ENCODE measurements at places on chromosomes 3 and 15.

DNA sequence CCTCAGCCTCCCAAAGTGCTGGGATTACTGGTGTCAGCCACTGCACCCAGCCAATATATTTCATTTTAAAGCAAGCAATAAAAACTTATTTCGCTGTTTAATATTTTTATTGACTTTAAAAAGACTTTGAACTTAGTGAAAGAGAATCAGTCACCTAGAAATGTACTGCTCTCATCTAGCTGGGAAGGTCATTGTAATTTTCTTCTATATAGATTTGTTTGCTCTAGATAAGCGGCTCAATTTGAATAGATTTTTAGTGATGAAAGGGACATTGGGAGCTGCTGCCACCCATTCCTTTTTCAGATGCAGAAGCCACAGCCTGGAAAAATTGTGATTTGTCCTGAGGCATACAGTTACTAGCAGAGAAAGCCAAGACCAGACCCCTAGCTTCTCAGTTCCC, 40.1 kb downstream of the CAPN7 start:
- ATAC-seq, result no peak

- no peak for ATAC-seq
Observed at GRCh38 chr15:71103102-71103676, 12.1 kb upstream of the THSD4 start.

DNA sequence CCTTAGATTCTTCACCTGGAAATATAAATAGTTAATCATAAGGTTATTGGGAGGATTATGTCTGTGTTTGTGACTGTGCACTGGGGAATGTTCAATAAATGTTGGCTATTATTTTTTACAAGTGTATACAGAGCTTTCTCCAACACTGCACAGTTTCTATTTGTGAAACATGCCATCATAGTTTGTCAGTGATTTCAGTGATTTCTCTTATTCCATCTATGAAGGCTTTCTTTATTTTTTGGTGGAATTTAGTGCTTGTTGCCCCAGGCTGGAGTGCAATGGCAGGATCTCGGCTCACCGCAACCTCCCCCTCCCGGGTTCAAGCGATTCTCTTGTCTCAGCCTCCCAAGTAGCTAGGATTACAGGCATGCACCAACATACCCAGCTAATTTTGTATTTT, 545.0 kb upstream of the GRM7 start:
- no peak for ATAC-seq

DNA sequence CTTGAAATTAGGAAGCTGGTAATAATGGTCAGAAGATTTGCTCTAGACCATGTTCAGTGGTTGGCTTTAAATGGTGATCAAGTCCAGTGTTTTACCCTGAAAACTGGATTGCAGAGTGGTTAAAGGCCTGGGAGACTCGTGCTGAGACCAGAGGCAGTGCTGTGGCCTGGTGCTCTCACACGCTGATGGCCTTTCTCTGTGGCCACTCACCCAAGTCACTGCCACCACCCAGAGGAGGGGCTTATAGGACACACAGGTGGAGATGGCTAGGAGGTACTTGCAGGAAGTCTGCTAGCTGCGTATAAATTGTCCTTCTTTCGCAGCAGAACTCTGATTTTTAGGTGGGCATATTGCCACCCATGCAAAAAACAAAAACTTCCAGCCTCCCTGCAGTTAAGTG, 6.2 kb upstream of the EHD4 start:
- ATAC-seq, result no peak

GRCh38 chr3:180092889-180093288, 56.2 kb upstream of the PEX5L start:
- ATAC-seq, result no peak

GRCh38 chr3:99877031-99877579, 59.4 kb downstream of the CMSS1 start:
- ATAC-seq, result no peak

- ATAC-seq, result peak; percentile 35
Observed at GRCh38 chr15:58522391-58522790, 90.6 kb downstream of the LIPC start.

DNA sequence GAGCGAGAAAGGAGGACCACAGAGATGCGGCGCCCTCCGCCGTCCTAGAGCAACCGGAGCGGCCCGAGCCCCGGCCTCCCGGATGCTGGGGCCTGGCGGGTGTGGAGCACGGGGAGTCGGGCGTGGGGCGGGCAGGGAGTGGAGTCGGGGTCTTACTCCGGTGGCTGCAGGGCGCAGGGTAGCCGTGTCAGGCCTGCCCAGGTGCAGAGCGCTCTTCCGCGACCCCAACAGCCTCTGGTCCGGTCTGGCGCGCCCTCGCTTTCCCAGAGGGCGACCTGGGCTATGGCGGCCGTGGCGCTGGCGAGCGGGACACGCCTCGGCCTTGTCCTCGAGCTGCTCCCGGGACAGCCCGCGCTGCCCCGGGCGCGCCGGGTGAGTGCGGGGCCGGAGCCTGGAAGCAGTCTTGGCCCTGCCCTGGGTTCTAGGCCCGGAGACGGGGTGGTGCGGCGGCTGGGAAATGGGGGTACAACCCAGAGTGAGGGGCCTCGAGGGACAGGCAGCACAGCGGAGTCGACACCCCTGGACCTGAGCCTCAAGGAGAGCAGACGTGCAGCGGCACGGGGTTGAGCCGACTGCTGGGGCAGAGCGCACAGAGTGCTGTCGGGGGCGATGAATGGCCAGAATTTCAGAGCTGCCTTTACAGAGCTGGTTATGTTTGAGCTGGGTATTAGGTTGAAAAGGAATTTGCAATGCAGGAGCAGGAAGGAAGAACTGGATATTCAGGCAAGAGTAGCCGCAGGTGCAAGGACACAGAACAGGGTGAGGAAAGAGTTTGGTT, at the start of gene ZNF662:
TSS of gene ZNF662 (plus strand) at position 73 of the 778 bp plus-strand sequence. CDS start 1,973 bp downstream, outside the sequence.
- ATAC-seq, result peak; percentile 88

GRCh38 chr3:104564045-104564643, 802.6 kb upstream of the ALCAM start:
- ATAC-seq, result no peak

DNA sequence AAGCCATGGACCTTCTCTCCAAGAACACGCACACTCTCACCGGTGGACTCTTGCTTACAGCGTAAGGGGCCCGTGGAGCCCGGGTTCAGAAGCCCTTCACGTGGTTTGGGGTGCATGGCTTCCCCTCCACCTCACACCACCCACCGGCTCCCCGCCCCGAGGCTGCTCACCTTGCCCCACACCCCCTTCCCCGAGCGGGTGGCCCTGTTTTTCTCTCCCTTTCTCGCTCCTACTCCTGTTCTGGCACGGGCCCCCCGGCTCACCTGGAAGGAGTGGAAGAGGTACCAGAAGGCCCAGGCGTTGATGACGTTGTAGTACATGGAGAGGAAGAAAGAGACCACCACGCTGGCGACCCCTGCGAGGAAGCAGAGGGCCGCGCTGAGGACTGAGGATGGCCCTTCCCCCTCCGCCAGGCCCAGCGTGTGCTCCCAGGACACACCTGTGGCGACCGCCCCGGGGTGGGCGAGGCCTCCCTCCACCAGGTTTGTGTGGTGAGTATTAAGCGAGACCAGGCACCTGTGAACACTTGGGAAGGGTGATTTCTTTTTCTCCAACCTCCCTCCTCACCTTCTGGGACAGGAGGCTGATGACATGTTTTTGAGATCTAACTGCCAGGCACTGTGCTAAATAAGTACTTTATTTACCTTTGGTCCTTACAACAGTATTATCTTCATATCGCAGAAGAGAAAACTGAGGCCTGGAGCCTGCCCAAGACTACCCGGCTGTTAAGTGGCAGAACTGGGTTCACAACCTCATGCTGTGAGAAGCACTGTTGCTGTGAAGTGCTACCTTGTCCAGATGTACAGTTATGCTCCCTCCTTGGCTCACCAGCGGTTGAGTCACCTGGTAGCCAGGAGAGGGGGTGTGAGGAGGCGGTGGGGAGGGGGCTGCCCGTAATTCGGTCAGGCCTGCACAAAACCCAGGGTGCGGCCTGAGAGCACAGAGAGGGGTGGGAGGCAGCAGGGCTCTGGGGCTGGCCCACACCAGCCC, 16.3 kb downstream of the SLC6A20 start:
- no peak for ATAC-seq

GRCh38 chr15:94677202-94677790, 445.9 kb downstream of the MCTP2 start:
- ATAC-seq, result no peak

GRCh38 chr3:37531066-37531720, 330.5 kb upstream of the CTDSPL start:
- peak; percentile 43 for ATAC-seq

DNA sequence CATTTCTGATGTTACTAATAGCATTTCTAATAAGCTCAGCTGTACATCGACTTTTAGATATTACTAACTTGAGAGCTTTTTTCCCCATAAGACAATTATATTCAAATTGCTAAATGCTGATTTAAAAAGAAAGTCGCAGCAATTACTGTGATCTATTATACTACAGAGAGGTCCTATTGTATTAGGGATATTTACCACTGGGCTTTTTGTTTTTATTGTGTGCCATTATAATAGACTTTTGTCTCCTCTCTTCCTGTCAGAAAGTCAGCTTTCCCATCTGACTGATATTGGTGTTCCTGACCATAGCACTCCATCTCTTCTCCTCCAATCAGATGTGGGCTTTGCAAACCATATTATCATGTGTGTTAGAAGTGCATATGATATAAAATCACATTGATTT, 27.2 kb upstream of the RYR3 start:
- ATAC-seq, result no peak

DNA sequence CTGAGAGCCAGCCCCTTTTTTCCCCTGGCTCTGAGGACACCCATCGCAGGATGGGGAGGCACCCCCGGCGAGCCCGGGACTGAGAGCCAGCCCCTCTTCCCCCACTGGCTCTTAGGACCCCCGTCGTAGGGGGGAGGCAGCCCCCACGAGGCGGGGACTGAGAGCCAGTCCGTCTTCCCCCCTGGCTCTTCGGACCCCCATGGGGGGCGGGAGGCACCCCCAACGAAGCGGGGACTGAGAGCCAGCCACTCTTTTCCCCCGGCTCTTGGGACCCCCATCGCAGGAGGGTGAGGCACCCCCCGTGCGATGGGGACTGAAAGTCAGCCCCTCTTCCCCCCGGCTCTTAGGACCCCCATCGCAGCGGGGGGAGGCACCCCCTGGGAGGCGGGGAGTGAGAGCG, 36.8 kb upstream of the SSUH2 start:
- no peak for ATAC-seq

DNA sequence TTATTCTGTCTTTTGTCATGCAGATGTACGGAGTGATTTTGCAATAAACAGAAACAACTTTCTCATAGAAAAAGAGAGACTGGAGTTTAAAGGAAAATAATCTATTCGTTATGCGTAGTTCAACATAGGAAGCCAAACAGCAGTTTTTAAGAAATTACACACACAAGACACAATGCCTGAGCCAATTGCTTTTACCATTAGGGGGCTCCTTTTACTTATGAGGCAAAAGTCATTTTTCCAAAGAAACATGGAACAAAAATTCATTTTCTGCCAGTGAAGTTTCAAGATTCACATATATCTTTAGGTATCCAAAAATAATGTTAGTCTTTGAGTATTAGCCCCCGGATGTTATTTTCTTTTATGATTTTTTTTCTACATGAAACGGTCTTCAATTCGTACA, 10.7 kb downstream of the CNTN6 start:
- no peak for ATAC-seq

- no peak for ATAC-seq
Observed at GRCh38 chr3:31230425-31231223, 302.1 kb upstream of the STT3B start.

DNA sequence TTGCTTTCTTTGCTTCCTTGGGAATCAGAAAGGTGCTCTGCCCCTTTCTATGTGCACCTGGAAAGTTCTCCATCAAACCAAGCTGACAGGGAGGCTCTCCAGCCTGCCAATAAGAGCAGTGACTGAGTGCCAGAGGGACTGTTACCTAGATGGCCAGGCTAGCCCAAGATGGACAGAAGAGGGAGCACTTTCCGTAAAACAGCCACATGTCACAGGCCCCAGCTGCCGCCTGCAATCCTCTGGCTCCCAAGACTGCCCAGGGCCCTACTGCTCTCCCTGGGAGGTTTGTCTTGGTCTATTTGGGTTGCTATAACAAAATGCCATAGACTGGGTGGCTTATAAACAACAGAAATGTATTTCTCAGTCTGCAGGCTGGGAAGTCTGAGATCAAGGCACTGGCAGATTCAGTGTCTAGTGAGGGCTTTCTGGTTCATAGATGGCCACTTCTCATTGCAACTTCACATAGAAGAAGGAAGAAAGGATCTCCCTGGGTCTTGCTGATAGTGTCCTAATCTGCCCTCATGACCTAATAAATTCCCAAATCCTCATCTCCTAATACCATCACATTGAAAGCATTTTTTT, 72.3 kb downstream of the TAMM41 start:
- ATAC-seq, result no peak

DNA sequence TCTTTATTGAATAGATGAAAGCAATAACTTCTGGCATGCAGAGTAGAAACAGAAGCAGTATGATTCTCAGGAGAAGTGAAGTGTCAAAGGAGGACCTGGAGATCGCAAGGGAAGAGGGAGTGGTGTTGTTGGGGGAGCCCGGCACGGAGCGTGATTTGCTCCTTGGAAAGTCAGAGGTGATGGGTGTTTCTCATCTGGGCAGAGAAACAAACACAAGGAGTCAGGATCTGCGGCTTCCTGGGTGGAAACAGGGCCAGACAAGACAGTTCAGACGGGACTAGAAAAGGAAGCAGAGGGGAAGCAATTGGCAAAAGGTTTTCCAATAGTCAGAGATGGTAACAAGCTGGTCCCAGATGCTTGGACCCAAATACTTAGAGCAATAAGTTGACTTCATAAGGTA, 34.4 kb upstream of the CCDC80 start:
- no peak for ATAC-seq

DNA sequence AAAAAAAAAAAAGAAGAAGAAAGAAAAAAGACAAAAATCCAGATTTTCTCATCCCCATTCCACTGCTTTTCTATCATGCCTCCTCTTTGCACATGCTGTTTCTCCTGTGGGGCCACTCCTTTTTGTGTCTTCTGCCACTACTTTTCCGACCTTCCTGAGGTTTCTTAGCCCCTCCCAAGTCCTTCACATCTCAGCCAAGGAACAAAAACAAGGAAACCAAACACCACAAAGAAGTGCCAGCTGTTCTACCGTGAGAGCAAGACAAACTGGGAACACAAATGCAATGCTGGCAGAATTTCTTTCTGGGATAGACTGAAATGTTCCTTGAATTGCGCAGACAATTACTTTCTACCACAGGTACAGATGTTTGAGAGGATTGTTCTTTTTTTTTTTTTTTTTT, 83.2 kb downstream of the MB21D2 start:
- ATAC-seq, result no peak

- ATAC-seq, result no peak
Observed at GRCh38 chr3:61452535-61453090, 108.8 kb upstream of the PTPRG start.

DNA sequence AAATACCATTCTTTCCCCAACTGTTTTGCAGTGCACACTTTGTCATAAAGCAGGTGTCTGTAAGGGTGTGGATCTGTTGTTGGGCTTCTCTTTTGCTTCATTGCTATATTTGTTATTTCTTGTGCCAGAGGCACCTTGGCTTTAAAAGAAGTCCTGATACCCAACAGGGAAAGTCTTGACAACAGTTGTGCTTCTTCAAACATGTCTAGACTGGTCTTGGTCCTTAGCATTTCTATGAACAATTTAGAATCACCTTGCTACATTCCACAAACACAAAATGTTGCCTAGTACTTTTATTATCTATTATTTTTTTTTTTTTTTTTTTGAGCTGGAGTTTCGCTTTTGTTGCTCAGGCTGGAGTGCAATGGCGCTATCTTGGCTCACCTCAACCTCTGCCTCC, 233.7 kb downstream of the SLCO3A1 start:
- ATAC-seq, result no peak

GRCh38 chr15:55613727-55614126, 25.6 kb upstream of the PYGO1 start:
- no peak for ATAC-seq

Measured in gastroesophageal sphincter (tissue), 4 donors.